GM10248 (cell line): ENCODE measurements at places on chromosomes 13 and 19.
A peak's percentile ranks its signal among the peaks of the same experiment; 100 is the strongest.

DNA sequence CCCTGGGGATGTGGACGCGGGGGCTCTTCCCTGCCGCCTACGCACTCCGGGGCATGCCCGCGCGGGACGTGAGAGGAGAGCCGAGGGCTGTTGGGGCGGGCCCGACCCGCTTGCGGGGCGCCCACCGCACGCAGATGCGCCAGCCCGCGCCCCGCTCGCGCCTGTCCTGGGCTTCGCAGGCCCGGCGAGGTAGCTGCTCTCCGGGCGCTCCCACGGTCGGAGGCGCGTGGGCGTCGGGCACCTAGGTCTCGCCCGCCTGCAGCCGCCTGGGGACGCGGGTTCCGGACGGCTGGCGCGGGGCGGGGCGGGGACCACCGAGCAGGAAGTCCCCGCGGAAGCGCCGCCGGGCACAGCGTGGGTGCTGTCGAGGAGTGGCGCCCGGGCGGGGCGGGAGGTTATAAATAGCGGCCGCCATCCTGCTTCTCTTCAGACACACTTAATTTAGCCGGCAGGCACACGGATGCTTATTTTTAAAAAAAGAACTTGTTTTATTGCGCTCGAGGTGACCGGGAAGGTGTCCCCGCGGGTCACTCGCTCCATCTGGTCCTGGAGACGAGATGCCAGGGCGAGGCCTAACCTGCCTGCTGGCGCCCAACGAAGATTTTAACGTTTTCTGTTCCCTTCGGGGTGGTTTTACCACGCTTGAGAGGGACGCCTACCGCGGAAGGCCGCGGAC lies 561 bp upstream of the GJA3 start:
- peak; percentile 53 for DNase-seq

GRCh38 chr13:73189776-73190175 lies 131.0 kb downstream of the KLF5 start:
- no peak for DNase-seq

- no peak for DNase-seq
These were observed 5.3 kb downstream of the NDUFA3 start for GRCh38 chr19:54107876-54108490.

DNA sequence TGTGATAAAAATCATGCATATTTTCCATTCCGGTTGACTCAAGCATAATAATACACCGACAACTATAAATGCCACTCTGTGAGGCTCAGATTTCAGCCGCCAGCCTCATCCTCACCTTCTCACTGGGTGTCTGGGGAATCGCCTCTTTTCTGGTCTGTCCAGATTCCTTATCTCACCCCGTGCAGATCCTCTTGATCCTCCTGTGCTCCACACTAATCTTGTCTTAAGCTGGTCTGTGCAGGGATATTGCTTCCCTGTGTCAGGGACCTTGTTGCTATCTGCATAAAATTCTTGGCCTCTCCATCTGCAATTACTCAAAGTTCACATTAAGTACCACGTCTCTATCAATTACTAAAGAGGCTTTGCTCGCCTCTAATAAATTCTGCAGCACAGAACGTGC lies 116.6 kb upstream of the SPACA7 start:
- no peak for DNase-seq

DNA sequence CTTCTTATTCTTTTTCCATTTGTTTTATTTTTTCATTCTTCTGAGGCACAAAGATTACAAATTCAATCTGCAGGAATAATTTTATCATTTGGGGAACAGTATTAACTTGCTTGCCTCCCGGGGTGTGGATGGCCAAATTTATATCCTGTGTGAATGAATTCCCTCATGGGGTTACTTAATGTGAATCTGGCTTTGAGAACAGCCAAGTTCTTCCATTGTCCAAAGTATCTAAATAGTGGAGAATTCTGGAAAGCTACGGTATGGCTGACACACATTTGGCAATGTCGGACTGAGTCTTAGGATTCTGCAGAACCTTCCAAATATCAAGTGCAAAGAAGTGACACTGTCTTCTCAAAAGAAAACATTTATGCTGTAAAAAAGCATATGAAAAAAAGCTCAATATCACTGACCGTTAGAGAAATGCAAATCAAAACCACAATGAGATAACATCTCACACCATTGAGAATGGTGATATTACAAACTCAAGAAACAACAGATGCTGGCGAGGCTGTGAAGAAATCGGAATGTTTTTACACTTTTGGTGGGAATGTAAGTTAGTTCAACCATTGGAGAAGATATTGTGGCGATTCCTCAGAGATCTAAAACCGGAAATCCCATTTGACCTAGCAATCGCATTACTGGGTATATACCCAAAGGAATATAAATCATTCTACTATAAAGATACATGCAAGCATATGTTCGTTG lies 620.2 kb downstream of the EFNB2 start:
- no peak for DNase-seq

GRCh38 chr19:3954107-3954506 lies 16.8 kb downstream of the DAPK3 start:
- DNase-seq: no peak

DNA sequence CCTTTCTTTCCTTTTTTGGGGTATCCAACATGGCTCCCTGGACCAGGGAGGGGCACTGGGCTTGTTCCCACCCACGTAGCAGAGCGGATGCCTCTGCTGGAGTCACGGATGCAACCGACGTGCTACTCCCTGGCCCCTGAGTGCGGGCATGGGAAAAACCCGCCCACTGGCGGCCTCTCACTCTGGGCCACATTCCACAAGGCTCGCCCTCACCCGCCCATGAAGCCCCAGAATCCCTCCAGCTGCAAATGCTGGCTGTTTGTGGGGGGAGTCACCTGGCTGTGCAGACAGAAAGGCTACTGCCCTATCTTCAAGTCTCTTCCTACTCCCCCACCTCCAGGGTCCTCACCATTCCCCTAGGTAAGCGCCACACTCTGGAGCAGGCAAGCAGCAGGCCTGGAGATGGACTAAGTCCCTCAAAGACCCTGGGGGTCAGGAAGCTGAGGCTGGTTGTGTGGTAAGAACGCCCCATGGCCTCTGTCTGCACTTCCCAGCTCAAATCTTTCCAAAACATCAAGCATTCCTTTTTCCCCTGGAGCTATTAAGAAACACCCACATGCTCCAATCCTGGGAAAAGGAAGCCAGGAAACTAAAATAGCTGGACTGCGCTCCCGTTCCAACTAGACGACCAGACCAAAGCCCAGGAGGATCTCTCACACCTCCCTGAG lies 17.9 kb upstream of the EPHX3 start:
- no peak for DNase-seq

DNA sequence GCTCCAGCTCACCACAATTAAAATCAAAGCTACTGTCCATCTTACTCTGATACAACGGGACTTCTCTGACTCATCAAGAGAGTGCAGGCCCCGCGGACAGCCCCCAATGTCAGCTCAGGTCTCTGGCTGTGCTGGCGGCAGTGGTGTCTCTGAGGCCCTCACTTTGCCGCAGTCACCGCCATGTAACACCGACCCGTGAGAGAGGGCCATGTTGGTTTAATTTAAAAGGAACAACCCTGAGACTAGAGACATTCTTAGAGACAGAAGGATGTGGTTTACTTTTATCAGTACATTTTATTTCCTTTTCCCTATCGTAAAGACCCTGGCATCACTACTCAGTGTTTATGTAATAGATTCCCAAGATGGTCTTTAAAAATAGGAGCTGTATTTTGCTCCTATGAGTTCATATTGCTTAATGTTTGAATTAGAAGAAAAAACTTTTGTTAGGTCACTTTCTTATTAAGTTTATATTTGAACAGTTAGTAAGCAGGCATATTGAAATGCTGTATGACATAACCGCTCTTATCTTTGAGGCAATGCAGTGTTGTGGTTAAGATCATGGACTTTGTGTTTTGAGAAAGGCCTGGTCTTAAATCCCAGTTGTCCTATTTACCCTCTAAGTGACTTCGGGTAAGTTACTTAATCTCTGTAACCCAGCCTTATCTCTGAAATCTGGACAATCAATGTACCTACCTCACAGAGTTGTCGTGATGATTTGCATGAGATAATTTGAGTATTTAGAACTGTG lies 23.4 kb downstream of the DGKH start:
- no peak for DNase-seq

DNA sequence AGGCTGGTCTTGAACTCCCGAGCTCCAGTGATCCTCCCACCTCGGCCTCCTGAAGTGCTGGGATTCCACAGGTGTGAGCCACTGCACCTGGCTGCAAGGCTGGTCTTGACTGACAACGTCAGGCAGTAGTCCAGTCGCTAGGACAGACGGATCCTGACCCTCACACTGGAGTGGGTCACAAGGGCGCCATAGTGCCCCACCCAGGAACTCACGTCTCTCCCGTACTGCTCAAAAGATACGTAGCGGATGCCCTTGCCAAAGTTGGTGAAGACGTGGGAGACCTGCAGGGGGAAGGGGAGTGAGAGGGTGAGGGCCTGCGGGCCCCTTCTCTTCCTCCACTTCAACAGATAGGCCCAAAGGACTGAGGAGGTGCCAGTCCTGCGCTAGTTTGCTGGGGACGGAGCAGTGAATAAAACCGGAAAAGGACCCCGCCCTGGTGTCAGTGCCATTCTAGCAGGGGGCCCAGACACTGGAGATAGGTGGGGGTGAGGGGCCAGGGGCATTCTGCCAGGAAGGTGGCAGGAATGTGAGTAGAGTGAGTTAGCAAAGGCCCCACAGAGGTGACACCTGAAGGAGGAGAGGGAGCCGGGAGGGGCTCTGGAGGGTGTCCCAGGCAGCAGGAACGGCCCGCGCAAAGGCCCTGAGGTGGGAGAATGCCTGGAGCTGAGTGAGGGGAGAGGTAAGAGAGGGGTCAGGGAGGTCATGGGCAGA lies 11.9 kb downstream of the MRPS12 start:
- peak; percentile 3 for DNase-seq

- DNase-seq: peak; percentile 98
These were observed at the start of gene BAX for GRCh38 chr19:48954595-48955307. Gene BAX (plus strand): TSS chr19:48954875. CDS start chr19:48954929, 54 bp downstream.

GRCh38 chr19:23254141-23254910 lies 4.1 kb upstream of the ZNF724 start:
- no peak for DNase-seq

DNA sequence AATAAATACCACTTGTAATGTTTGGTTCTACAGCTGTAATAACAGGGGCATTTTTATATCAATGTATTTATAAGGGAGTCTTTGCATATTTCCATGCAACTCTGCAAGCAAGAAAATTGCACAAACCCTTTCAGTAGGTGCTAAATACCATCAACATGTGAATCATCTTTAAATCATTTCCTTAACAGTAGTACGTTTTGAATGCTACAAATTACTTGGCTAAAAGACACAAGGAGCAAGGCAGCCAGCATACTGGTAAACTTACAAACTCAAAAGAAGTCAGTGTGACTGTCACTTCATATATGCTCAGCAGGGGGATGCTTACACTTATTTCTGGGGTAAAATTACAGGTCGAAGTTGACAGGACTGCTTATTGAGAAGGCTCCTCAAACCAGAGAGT lies 402.4 kb downstream of the EFNB2 start:
- DNase-seq: no peak

DNA sequence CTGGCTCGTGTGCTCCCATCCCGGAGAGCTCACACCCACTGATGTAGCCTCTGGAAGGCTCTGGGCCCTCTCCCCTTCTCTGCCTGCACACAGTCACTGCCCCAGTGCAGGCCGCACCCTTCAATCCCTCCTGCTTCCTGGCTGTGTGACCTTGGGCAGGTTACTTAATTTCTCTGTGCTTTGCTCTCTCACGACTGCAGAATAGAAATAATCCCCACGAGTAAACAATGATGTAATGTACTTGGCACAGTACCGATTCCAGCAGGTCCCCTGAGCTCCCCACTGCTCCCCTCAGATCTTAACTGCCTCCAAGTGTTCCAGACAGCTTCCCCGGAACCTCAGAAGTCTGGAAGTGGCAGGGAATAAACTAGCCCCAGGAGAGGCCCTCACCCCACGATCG lies 16.1 kb downstream of the LIG1 start:
- no peak for DNase-seq

DNA sequence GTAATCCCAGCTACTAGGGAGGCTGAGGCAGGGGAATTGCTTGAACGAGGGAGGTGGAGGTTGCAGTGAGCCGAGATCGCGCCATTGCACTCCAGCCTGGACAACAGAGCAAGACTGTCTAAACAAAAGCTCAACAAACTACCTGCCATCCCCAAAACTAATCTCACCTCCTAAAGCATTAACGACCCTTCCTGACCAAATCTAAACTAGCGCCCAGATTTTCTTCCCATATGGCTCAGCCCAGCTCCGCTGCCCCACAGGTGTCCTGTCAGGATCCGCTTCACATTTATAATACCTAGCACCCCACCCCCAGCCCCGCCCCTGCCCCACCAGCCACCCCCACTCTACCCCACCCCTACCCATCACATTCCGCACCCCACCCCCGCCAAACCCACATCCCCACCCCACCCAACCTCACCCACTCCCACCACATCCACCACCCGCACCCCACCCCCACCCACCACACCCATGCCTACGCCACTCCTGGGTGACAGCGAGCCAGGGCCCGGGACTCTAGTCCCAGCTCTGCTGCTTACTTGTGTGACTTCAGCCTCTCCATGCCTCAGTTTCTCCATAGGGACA lies 599 bp downstream of the C19orf12 start:
- no peak for DNase-seq

- DNase-seq: no peak
These were observed 5.4 kb upstream of the CBY2 start for GRCh38 chr13:45696610-45697226.

- no peak for DNase-seq
These were observed 553.6 kb upstream of the ATXN8OS start for GRCh38 chr13:69553976-69554375.

DNA sequence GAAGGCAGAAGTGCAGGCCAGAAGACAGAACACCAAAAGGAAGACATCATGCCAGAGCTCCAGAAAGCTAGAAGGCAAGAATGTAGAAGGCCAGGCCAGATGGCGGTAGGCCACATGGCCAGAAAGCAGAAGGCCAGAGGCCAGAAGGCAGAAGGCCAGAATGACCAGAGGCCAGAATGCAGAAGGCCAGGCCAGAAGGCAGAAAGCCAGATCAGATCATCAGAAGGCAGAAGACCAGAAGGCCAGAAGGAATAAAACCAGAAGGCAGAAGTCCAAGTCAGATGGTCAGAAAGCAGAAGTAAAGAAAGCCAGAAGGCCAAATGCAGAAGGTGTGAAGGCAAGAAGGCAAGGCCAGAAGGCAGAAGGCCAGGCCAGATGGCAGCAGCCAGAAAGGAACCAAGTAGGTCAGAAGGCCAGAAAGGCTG lies 185.0 kb downstream of the TUBA3C start:
- no peak for DNase-seq

GRCh38 chr19:49229416-49229815 lies 71.8 kb downstream of the TRPM4 start:
- DNase-seq: no peak

GRCh38 chr13:77378662-77379061 lies 51.8 kb upstream of the MYCBP2 start:
- DNase-seq: no peak
